Occipital lobe (tissue), 3 donors: ENCODE measurements at places on chromosomes 1 and 21. TPM values are rescaled to one million over a fixed set of nuclear protein-coding genes. Genes with fewer than 3 reads are reported as not detected.
A peak's percentile ranks its signal among the peaks of the same experiment; 100 is the strongest.

DNA sequence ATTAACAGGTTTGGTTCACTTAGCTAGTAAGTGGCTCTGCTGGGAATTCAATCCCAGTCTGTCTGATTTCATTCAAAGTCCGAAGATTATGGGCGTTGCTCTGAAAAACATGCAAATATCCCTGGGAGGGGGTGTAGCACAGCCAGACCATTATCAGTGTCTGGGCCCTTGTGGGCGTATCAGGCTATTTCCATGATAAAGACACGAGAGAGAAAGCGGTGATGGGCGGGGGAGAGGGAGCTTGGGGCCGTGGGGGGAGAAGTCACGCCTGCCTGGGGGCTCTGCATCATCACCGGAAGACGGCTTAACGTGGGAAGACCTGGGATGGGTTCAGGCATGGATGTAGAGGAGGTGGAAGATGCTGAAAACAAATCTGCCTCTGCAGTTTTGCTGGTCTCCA, 25.8 kb downstream of the IL6R start:
- DNase-seq, result no peak

GRCh38 chr21:39775816-39776215, 30.8 kb downstream of the IGSF5 start:
- DNase-seq, result no peak

- DNase-seq, result no peak
Measured at GRCh38 chr1:89870998-89871397, 50.2 kb downstream of the LRRC8D start.

Gene ACTA1
- total RNA-seq, result 1.7 TPM

Gene RUSC1
- 46.6 TPM for total RNA-seq

Gene ERVH48-1
- not detected for total RNA-seq

DNA sequence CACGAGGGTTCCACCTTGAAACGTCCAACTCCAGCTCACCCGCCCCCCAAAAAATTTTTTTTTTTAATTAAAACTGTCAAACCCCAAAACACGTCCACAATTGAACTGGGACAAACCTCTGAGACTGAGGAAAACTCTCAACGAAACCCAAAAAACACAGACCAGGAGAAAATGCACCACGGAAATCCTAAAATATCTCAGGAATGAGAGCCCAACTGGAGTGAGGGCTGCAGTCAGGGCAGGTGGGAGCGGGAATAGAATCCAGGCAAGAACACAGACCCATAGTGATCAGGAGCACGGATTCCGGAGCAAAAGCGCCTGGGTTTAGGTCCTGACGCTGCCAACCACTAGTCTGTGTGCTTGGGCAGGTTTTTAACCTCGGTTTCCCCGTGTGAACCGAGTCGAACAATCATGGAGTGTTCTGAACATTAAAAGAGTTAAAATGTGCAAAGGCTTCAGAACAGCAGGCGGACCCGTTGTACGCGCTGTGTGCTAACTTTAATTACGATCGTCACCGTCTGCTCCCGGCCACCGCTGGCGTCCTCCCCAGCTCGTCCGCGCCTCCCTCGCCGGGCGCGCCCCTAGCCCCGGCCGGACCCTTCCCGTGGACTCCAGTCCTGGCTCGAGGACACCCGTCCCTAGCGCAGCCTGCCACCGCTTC, 624 bp downstream of the ARHGAP29 start:
- no peak for DNase-seq

- DNase-seq, result peak; percentile 53
Measured at GRCh38 chr1:55140546-55140983, 74.6 kb downstream of the USP24 start.

- DNase-seq, result no peak
Measured at GRCh38 chr1:230693777-230694176, 20.1 kb downstream of the AGT start.

Gene SMIM1
- 2.0 TPM for total RNA-seq

GRCh38 chr1:76640092-76640491, 227.2 kb upstream of the ST6GALNAC5 start:
- no peak for DNase-seq

- DNase-seq, result no peak
Measured at GRCh38 chr21:33121715-33122475, 52.0 kb downstream of the OLIG1 start.

GRCh38 chr1:196623079-196623478, 14.8 kb upstream of the KCNT2 start:
- no peak for DNase-seq

Gene CLCA2
- total RNA-seq, result under 0.01 TPM

GRCh38 chr1:47692196-47692595, 254.4 kb downstream of the FOXD2 start:
- DNase-seq, result no peak

Gene KRTAP8-1
- total RNA-seq, result not detected

GRCh38 chr1:53552981-53553733, 94.0 kb downstream of the DMRTB1 start:
- DNase-seq, result no peak

Gene RGS7
- 19.7 TPM for total RNA-seq

Gene EMC1
- 74.1 TPM for total RNA-seq

DNA sequence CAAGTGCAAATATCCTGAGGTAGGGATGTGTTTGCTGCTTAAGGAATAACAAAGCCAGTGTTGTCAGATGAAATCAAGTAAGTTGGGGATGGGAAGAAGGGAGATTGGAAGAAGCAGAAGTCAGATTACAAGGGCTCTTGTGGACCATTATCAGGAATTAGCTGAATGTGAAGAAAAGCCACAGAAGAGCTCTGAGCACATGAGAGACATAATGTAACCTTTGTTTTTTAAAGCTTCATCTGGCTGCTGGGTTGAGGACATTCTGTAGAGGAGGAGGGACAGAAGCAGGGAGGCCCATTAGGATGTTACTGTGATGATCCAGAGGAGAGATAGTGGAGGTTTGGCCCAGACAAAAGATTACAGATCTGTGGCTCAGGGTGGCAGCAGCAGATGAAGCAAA, 111.7 kb downstream of the DUSP10 start:
- no peak for DNase-seq
